ENCODE measurements at places on chromosomes 12 and 14.

DNA sequence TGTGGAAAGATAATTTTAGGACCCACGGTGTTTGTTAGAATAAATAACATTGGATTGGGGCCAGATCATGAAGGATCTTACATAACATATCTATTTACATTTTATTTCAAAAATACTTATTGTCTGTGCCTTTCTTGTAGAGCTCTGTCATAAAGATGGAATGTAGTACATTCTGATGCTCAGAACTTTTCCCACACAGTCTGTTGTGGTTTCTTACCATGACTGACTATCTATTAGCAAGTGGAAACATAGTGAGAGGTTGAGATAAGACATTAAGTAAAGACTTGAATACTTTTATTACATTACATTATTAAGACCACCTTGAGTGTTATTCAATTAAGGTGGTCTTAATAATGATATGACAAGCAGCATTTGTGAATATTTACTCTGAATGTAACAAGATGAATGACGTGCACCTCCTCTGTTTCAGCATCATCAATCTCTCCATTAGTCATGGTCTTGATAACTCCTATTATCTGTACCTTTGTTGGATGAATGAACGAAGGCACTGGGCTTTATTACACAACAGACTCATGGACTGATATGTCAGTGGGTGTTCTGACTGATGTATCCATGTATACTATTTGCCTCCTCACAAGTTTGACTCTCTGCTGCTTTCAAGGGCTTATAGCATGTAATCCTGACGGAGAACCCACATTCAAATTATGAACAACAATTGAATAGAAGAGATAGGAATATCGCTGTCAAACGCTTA, 883.0 kb upstream of the FLRT2 start:
- no peak for ATAC-seq

DNA sequence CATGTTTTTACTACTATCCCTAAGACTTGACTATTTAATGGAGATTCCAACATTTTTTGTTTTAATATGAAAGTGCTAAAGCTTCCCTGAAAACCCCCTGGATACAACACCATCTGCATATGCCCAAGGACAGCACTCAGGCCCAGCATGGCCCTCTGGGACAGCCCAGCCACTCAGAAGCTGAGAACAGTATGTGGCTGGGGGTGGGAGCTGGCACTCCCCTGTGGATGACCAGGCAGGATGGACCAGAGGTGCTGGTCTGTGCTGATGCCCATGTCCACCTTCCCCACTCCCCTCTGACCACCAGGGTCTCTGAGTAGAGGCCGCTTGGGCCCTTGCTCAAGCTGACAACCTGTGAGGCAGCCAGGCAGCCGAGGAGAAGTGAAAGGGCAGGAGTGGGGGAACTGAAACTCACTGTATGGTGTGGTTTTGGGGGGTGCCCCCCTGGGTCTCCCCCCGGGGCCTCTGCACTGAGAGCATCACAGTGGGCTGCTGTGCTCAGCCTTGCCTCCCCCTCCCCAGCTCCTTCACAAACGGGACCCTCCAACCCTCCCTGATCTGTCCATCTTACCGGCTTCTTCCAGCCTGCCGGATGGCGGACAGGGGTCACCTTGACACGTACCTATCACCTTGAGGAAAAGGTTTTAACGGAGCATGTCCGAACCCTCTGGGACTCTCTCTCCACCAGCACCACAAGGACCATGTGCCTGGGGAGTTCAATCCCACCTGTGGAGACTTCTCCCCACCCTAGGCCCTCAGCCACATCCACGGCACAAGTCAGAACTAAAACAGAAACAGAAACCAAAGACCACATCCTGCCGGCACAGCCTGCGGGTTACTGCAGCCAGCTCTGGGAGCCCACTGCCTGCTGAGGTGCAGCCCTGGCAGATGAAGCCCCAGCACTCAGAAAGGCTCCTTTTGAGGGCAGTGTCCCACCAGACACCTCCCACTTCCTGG, at the start of gene TMEM229B:
Gene TMEM229B (minus strand): TSS at position 785 of the 957 bp plus-strand sequence. CDS start 14,798 bp downstream, outside the sequence.
- peak; percentile 18 for ATAC-seq

GRCh38 chr12:107378609-107379008, 285.3 kb upstream of the CRY1 start:
- no peak for ATAC-seq

DNA sequence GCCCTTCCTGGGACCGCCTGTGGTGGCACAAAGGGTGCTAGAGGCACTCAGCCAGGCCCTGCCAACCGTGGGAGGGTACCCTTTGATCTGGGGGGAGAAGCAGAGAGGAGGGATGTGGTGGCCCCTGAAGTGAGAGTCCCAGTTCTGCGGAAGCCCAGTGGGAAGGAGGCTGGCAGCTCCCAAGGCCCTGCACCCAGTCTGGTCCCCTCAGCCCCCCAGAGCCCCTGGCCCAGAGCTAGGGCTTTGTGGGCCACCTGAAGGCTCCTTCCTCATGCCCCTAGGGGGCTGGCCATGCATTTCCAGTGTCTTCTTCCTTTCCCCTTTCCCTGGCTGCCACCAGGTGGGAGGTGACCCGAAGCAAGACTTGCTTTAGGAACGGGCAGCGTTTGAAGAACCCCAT, 44.3 kb downstream of the PLEKHG3 start:
- ATAC-seq = no peak

GRCh38 chr12:9346866-9347327, 138.7 kb upstream of the PZP start:
- no peak for ATAC-seq

DNA sequence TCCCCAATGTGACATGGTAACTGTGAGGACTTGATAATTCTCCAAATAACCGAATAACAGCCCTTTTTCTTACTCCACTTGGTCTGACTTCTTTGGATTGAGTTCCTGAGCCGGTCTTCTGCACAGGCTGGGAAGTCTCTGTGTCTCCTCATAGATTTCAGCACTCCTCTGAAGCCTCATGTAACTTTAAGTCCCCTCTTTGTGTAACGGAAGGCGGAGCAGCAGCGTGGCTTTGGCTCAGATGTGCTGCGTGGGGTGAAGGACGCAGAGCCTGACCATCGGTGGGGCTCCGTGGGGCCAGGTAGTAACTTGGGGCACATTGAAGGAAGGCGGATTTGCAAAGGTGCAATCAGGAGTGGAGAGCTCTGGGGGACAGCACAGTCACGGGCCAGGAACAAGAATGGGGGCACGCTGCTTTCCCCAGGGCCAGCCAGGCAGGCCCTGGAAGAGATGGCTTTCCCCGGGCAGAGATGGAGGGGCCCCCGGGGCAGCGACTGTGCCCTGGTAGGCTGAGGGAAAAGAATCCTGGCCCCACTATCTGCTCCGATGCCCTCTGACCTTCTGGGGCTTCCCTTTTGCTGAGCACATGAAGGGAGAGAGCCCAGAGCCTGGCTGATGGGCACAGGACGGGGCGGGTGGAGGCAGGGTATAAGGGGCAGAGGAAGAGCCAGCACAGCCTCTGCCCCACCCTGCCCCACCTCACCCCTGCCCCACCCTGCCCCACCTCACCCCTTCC, 56.9 kb downstream of the ADGRD1 start:
- ATAC-seq = no peak

DNA sequence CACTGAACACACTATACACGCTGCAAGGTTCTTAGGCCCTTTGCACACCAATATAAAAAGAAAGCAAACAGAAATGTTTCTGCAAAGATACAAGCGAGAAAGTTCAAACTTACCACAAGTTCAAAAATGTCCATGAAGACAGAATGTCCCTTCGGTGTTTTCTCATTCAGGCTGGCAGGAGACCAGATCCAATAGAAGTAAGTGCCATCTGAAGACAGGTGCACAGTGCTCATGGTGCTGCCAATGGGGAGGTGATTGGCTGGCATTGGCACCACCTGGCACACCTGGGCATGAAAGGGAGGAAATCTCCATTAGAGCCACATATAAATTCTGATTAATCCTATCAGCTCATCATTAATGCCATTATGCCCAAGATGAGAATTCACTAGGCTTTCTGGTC, 76.3 kb downstream of the HECTD4 start:
- ATAC-seq = no peak

GRCh38 chr12:873954-874353, 75.5 kb downstream of the RAD52 start:
- no peak for ATAC-seq

GRCh38 chr12:20631711-20632110, 63.4 kb upstream of the SLCO1C1 start:
- ATAC-seq = no peak

GRCh38 chr12:56087220-56087619, 7.3 kb downstream of the ERBB3 start:
- ATAC-seq = peak; percentile 92

DNA sequence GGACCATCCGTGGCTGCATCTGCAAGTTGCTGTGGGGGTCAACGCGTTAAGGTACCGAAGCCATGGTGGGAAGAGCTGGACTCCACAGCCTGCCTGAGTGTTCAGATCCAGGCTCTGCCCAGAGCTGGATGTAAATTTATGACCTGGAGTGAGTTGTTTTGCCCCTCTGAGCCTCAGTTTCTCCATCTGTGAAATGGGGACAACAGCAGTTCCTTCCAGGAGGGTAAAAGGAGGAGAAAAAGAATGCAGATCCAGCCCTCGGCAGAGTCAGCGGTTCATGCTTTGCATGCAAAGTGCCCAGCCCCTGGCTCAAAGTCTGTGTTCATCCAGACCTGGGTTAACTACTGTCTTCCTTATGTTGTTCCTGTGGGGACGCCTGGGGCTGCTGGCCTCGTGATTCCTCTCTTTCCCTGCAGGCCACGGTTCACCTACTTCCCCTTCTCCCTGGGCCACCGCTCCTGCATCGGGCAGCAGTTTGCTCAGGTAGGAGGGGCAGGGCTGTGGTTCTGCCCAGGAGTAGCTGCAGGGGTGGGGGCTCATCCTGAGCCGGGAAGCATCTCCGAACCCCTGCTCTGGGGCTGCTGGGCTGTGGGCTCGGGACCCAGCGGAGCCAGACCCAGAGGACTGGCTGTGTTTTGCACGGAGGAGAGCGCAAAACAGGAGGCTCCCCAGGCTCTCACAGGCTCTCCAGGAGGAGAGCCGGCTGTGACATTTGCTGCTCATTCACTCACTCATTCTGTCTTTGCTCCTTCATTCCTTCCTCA, 41.9 kb downstream of the CYP46A1 start:
- ATAC-seq = no peak

GRCh38 chr14:49769171-49769570, 1.2 kb downstream of the KLHDC2 start:
- no peak for ATAC-seq

- ATAC-seq = no peak
Measured at GRCh38 chr12:50913224-50913623, 39.1 kb upstream of the HIGD1C start.

- ATAC-seq = no peak
Measured at GRCh38 chr14:55180006-55180405, 11.4 kb downstream of the DLGAP5 start.

- ATAC-seq = no peak
Measured at GRCh38 chr12:108193917-108194316, 64.8 kb downstream of the WSCD2 start.

GRCh38 chr14:63867933-63868921, 15.4 kb downstream of the SYNE2 start:
- no peak for ATAC-seq

GRCh38 chr12:106091446-106091820, 47.3 kb downstream of the NUAK1 start:
- ATAC-seq = no peak

DNA sequence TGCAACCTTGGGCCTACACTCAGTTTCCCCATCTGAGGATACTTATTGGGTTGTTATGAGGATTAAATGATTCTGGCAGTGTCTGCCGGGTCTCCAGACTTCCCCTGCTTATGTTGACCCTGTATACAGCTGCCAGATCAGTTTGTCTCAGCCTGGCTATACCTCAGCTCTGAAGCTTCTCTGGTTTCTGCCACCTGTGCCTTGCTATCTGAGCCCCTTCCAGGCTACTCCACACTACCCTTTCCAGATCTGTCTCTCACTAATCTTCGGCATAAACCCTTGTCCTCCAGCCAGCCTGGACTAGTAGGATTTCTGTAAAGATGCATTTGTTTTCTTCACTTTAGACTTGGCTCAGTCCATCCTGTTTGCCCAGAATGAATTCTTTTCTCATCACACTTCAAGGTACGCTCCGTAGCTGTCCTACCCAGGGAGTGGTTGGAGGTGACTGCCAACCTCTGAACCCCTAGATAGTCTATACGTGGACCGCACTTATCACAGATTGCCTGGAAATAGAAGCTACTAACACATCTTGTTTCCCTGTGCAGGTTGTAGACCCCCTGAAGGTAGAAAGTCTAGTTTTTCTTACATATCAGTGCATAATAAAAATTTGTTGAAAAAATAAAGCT, 422.4 kb downstream of the RAD51B start:
- no peak for ATAC-seq

- no peak for ATAC-seq
Measured at GRCh38 chr12:114096461-114096860, 130.3 kb upstream of the RBM19 start.

DNA sequence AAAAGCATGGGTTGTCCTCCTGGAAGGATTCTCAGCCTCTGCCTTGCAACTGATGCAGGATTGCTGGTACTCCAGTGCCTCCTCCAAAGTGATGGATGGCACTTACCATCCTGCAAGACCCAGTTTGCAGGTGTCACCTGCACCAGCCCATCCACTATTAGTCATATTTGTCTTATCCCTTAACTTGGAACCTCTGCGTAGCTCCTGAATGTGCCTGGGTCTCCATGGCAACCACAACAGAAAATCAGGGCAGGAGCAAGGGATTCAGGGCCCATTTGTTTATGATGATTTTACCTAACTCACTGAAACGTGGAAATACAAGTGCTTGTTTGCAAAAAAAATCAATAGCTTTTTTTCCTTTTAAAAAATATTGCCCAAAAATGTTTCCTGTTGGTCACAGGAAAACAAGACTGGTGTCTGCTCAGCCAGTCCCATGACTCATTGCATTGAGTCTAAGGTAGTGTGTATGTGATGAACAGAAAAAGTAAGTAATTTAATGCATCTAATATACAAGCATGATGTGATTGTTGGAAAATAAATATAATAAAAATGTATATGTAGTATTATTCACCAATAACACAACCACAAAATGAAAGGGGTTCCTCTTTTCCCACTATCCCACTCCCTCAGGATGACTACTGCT, 1196.3 kb upstream of the TMEM132C start:
- peak; percentile 29 for ATAC-seq

- ATAC-seq = no peak
Measured at GRCh38 chr12:10719482-10719881, 3.6 kb downstream of the YBX3 start.

- ATAC-seq = no peak
Measured at GRCh38 chr14:80346395-80346794, 135.1 kb upstream of the DIO2 start.

DNA sequence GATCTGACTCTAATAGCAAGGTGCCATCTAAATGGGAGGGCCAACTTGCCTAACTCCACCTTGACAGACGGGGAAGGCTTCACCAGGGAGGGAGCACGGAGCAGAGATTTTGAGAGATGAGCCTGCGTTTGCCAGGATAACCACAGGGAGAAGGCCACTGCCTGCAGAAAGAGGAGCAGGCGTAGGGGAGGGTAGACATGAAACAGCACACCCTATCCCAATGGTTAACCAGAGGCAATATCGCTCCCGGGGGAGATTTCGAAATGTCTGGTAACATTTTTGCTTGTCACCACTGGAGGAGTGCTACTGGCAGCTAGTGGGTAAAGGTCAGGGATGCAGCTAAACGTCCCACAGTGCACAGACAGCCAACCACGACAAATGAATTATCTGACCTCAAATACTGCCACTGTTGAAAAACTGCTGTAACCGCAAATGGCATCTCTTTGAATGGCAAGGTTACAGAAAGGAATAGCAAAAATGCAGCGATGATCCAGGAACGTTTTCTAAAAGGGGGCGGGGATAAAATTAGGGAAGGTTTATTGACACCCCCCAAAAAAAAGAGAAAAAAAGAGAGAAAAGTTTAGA, 126.0 kb upstream of the ATF7IP start:
- ATAC-seq = no peak

GRCh38 chr14:45610318-45610717, 357.3 kb upstream of the MIS18BP1 start:
- no peak for ATAC-seq

Data from motor neuron (in vitro differentiated cells).